Neural progenitor cell (in vitro differentiated cells): ENCODE measurements at places on chromosomes 5 and 9.
A peak's percentile ranks its signal among the peaks of the same experiment; 100 is the strongest.

GRCh38 chr5:129988453-129988852 is 84.2 kb downstream of the CHSY3 start:
- DNase-seq, result no peak

GRCh38 chr5:138884094-138884493 is 9.0 kb upstream of the LRRTM2 start:
- DNase-seq, result no peak

DNA sequence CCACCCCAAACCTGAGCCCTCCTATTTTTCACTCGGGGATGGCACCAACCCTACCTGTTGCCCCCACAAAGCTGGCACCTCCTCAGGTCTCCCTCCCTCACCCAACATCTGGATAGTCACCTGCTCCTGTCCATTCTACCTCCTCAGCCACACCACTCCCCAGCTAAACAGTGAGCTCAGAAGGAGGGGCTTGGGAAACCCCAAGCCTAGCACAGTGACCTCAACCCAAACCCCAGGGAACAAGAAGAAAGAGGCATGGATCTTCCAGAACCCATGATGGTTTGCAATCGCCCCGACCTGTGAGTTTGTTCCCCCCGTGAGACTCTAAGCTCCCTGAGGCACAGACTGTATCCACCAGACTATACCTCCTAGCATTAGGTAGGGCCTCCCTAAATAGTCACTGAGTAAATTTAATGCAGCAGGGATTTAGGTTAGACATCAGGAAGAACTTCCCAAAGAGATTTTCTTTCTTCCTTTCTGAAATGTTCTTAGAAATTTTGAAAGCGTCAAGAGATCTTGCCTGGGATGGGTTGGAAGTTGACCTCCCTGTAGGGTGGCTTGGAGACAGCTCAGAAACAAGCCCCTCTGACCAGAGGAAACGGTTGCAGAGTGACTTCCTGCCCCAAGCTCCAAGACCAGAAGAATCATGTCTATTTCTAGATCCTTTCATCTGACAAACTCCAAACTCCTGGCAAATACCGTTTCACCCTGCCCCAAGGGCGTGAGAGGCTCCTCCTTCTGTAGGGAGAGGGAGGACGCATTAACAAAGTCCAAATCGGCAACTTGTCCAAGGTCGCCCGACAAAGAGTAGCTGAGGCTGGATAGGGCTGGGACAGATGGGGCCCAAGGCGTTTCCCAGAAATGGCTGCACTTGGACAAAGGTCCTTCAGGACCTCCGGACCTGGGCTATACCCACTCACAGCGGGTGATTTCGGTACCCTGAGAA is 4.1 kb downstream of the FIBCD1 start:
- DNase-seq, result no peak

DNA sequence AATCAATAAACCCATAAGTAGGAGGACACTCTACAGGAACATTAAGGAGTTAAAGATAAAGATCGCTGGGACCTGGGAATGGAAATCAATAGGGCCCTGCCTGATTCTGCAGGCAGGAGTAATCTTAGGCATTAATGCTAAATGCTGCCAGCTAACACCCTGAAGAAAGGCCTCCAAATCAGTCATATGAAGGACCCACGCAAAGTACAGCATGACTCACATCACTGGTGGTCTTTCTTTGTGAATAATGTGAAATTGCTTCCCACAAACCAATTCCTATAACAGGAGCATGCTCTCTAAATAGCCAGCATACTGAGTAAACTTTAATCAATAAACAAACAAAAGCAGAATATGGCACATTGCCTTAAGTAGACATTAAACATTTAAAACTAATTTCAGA is 172.3 kb downstream of the SEMA5A start:
- DNase-seq, result no peak

- DNase-seq, result peak; percentile 51
Observed at GRCh38 chr9:19446361-19446861, 37.6 kb downstream of the ACER2 start.

GRCh38 chr5:138054206-138054605 is 21.3 kb upstream of the FAM13B start:
- DNase-seq, result no peak

- DNase-seq, result no peak
Observed at GRCh38 chr9:98316445-98317133, 61.1 kb upstream of the TBC1D2 start.

DNA sequence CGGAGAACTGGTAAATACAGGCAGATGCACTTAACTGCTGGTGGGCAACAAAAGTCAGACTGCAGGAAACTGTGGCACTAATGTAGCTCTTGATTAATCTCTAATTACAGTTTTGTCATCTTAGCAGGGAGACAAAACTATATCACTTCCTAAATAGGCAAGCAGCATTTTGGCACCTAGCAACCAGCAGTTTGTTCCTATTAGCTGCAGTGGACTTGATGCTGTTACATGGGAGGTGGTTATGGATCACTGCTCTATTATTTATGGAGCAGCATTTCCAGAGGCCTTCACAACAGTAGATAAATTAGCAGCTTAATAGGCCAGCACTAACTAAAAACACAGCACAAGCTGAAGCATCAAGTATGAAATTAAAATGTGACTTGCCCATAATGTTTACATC is 518.3 kb upstream of the ITGA1 start:
- DNase-seq, result no peak

- DNase-seq, result no peak
Observed at GRCh38 chr5:112264151-112264550, 154.9 kb downstream of the EPB41L4A start.

DNA sequence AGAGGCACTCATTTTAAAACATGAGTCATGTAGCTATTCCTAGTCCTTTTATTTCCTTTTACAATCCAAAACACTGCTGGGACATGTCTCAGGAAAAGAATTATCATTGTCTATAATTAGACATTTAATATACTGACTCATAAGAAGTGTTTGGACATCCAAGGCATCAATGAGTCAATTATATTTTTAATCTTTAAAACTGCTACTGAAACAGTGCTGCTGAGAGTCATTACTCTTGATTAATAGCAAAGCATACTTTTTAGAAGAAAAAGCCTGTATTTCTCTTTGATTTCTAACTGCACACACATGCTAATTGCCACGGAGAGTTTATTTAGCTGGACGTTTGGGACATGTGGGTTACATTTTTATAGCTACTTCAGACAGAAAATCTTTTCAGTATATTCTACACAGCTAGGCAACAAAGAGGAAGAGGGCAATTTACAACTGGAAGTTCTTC is 1249.0 kb upstream of the CDH18 start:
- no peak for DNase-seq

- no peak for DNase-seq
Observed at GRCh38 chr5:78597068-78597973, 51.3 kb downstream of the LHFPL2 start.

DNA sequence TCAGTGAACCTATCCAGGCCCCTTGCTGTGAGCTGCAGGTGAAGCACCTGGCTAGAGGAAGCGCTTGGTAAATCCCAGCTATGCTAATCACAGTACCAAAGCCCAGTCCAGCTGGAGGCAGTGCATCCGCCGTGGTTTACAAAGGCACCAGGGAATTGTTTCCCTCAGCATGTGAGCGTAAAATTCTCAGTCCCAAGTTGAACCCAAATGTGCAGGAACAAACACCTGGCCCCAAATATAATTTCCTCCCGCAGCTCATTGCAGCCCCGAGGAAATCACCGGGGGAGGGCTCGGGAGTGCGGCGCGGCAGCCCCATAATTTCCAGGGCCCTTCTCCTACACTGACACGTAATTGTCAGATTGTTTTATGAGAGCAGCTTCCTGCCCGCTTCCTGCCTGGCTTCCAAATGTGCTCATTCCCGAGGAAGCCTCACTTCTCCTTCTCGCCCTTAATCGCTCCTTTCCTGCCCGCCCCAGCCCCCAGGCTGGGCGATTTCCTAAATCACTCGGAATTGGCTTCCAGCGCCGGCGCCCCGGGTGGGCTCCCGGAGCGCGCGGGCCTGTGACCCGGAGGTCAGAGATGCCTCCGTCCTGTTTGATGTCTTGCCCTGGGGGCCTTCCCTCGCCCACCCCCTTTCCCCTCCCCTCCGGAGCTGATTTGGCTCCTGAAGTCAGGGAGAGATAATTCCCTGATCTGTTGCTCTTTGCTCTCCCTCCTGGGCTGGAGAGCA is 134.4 kb downstream of the FGF1 start:
- DNase-seq, result peak; percentile 74

DNA sequence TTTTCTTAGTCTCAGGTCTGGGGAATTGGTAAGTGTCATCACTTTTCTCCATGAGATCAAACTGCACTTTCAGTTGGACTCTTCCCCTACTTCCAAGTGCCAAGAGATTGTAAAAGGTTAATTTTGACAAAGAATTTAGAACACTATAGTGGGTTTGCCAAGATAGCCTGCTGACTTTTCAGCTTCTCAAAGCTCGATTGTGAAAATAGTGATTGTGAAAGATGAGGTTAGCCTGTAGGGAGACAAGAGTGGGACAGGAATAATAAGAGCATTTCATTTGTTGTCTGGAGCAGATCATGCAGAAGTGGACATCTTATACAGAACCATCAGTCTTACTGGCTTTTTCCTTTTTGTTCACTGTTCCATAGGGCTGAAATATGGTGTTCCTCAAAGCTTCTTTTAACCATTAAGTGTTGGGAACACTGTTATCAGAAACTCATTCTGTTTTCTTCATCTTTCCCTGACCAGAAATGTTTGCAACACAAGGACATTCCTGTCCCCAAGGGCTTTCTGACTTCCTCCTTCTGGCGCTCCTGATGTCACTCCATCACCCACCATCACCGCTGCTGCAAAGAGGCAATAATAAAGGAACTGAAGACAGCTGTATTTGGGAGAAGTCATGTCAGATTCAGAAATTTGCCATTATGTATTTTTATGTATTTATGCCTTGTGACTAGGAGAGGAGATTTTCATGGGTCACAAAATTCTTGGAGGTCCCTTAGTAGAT is 11.6 kb upstream of the SPTAN1 start:
- no peak for DNase-seq

- DNase-seq, result no peak
Observed at GRCh38 chr5:153543959-153544470, 53.5 kb downstream of the GRIA1 start.

DNA sequence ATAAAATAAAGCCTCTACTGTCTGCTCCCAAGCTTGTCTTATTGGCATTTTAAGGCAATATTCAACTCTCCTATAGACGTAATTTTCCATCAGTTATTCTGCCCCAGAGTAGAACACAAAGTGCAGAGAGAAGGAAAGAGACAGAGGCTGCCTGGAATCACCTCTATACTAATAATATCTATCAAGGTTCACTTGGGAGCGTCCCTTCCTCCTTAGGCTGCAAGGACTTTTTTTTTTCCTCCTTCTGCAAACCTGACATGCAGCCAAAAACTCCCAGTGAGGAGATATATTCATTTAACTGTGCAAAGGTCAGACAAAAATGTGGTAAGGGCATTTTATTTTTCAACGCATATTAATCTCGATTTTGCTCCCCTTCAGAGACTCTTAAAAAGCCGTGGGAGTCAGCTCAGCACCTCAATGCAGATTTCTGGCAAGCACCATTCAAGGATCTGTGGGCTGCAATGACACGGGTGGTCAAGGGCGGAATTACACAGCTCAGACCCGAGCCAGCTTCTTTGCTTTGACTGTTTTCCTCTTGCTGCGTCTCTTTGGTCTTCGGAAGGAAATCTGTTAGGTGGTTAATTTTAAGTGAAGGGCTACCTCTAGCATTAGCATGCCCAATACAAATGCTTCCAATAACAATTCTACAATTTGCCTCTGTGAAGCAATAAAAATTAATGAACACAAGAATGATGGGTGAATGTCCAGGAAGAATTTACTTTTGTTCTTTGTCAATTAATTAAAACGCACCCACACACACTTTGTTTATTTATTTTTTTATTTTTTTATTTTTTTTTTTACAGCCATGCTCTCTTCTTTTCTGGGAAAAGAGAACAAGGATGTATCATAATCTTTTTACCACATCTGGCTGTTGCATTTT is 587.7 kb upstream of the GRAMD2B start:
- peak; percentile 67 for DNase-seq

DNA sequence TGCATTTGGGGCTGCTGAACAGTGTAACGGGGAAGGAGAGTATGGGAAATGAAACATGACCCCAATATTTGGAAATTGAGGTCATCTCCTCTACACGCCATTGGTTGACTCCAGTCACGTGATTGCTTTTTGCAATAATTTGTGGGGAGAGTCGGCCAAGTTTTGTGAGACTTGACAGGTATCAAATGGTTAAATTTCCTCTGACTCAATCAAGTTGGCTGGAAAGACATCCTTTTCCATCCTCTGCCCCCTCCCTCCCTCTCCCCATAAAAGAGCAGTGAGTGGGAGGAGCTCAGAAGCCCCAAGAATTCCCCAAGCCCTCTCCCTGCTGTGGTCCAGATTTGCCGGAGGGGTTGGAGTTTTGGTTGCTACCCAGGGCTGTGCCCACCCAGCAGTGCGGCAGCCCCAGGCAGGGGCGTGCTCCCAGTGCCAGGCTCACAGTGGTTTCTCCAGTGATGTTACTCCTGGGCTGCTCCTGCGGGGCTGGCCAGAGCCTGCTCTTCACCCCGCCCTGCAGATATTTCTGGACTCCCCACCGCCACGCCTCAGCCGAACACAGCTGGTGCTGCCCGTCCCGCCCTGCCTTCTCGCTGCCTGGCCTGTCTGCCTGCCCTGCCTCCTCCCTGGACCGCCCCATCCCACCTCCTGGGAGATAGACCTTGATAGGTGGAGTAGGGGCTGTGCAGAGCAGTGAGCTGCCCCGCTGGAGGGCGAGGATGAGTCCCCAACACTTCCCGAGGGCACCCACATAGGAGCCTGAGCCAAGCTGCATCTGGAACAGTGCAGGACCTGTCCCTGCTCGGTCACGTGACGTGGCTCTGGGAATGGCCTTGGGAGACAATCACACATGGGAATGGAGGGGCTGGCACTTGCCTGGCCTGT is 3.4 kb downstream of the COL5A1 start:
- DNase-seq, result peak; percentile 48

DNA sequence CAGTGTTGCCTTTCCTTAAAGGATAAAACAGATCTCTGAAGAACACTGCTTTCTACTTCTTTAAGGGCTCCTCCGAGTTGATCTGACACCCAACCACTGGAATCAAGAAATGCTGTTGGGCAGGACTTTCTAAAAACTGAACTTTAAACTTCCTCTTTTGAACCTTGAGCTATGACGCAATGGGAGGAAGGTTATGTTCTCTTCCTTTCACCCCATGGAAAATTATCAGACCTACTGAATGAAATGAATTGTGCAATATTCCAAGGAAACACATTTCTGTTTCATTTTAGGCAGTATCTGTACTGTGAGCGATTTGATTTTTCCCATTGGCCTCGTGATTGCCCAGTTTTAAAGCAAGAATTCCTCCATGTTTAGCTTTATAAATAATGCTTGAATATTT is 206.0 kb upstream of the PRR16 start:
- DNase-seq, result no peak

GRCh38 chr5:176500511-176500910 is 36.7 kb downstream of the RNF44 start:
- no peak for DNase-seq

- DNase-seq, result no peak
Observed at GRCh38 chr5:144284931-144285502, 114.3 kb downstream of the KCTD16 start.

GRCh38 chr9:129580211-129580915 is 40.5 kb downstream of the C9orf50 start:
- DNase-seq, result no peak

GRCh38 chr5:135800656-135801055 is 33.8 kb upstream of the SLC25A48 start:
- no peak for DNase-seq
